ENCODE measurements at places on chromosomes 1 and 21.

- no peak for DNase-seq
Measured at GRCh38 chr1:3336641-3337630, 117.5 kb upstream of the ARHGEF16 start.

GRCh38 chr1:238950784-238951183 is 435.6 kb upstream of the CHRM3 start:
- no peak for DNase-seq

DNA sequence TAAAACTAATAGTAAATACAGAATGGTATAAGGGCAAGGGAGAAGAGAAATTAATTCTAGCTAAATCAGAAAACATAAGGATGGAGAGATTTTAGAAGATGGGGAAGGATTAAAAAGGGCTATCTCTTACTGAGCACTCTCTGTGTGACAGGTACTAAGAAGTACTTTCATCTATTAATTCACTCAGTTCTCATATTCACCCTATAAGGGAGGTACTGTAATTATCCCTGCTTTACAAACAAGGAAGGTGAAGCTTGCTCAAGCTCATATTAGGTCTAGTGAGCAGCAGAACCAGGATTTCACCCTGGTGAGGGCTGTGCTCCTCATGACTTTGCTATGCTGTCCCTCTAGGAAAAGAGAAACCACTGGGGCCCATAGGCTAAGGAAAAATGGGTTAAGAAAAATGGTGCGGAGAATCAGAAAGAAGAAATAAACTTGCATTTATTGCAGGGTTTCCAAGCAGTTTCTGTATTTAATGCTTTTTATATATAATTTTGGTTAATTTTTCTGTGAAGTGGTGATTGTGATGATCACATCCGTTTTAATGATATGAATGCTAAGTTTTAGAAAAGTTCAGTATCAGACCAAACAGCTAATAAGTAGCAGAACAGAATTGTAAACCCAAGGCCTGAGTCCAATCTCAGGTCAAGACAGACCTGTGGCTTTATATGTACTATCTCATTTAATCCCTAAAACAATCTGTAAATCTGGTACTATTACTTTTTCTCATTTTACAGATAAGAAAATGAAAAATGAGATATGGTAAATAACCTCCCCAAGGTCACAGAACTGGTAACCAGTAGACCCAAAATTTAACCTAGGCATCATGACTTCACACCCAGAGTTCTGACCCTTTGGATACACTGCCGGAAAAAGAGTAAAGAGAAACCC is 1.7 kb downstream of the PCNX2 start:
- peak; percentile 13 for DNase-seq

- no peak for DNase-seq
Measured at GRCh38 chr1:206020393-206021007, 3.2 kb downstream of the CTSE start.

- DNase-seq: no peak
Measured at GRCh38 chr21:16307256-16307655, 577.5 kb downstream of the USP25 start.

- peak; percentile 56 for DNase-seq
Measured at GRCh38 chr1:219906924-219907771, 21.2 kb downstream of the SLC30A10 start.

DNA sequence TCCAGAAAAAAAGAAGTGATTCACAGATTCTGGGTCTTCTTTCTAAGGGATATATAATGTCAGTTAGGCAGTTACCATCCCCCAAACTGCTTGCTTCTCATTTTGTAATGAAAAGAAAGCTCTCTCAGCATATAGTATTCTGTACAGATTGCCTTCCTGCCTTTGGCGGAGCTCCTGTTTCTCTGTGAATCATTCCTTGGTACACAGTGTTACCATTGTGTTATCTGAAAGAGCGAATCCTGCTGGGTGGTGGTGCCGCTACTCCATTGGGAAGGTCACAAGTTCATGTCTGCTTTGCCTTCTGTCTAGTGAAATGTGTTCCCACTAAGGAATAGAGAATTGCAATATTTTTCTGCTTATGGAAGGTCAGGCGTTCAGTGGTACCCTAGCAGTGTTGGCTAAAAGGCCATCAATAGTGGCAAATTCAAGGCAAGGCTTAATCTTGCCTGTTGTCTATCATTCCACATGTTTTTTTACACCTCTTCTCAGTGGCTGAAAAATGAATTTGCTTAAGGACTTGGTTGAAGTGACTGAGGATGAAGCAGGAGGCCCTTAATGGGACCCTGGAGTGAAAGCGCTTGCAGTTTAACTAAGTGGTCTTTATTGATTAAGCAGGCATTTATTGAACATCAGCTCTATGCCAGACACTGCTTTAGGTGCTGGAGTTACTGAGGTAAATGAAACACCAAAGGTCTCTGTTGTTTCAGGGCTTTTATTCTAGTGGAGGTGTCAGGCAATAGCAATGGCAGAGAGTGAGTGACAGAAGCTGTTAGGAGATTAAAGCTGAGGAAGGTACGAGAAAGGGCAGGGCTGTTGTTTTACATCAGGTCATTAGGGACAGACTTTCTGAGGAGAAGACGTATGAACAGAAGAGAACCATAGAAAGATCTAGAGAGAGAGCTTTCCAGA is 186.7 kb downstream of the PDE4B start:
- no peak for DNase-seq

DNA sequence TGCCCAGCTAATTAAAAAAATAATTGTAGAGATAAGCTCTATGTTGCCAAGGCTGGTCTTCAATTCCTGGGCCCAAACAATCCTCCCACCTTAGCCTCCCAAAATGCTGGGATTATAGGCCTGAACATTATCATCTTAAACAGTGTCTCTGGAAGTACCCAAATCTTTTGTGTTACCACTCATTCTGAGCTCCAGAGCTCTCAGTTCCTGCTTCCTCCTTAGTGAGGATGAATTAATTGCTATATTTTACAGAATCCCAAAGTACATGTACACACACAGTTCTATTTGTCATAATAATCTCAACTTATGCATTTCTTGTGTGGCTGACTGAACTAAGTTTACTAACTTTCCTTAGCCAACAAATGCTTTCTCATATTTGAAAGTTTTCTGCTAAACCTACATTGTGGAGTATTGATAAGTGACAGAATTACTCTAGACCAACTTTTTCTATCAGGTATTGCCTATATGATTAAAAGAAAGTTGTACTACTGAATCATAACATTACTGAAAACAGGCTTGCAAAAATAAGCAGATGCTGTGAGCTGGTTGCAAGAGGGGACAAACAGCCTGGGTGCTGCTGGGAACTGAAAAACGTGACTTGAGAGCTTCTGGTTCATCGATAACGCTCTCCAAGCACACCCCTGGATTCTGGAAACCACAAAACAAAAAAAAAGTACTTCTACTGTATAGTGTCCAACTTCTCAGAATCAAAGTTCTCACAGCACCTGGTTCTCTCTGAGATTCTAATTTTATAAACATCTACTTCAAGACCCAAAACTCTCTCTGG is 15.3 kb downstream of the VAV3 start:
- no peak for DNase-seq

DNA sequence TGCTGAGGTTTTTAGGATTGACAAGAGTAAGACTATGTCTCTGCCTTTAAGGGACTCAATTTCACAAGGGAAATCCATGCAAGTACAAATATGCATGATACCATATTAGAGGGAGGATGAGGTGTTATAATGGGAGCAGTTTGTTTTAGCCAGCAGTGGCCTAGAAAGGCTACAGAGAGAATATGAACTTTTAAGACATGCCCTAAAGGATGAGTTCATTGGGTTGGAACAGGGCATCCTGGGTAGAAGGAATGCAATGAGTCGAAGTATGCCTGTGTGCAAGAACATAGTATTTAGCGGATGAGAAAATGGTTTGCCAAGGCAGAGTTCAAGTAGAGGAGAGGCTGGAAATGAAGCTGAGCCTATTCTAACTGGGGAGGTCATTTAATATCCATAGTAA is 32.6 kb upstream of the LEPR start:
- DNase-seq: no peak

- peak; percentile 58 for DNase-seq
Measured at GRCh38 chr1:24969596-24970398, 39.7 kb upstream of the RUNX3 start.
